ENCODE measurements at places on chromosomes 6 and 20.

GRCh38 chr20:35629427-35630145 lies 14.0 kb downstream of the SPAG4 start:
- no peak for DNase-seq
- no peaks in the 10 kb centered on the region for H3K27me3 ChIP-seq
- no peaks in the 10 kb centered on the region for H3K4me1 ChIP-seq
- no peak overlapping the region for H3K4me3 ChIP-seq
- H3K36me3 ChIP-seq = no peaks in the 10 kb centered on the region

GRCh38 chr6:9412951-9413559 lies 977.7 kb upstream of the SLC35B3 start:
- H3K27ac ChIP-seq = no peak overlapping the region
- no peaks in the 10 kb centered on the region for H3K36me3 ChIP-seq
- H3K4me1 ChIP-seq = no peaks in the 10 kb centered on the region

GRCh38 chr6:166167258-166167731 lies 356 bp downstream of the TBXT start:
- no peaks in the 10 kb centered on the region for H3K36me3 ChIP-seq
- H3K27me3 ChIP-seq = no peaks in the 10 kb centered on the region
- H3K4me1 ChIP-seq = no peaks in the 10 kb centered on the region
- no peak overlapping the region for H3K4me3 ChIP-seq
- no peak for DNase-seq

GRCh38 chr6:129069006-129069405 lies 186.1 kb downstream of the LAMA2 start:
- H3K27me3 ChIP-seq = no peaks in the 10 kb centered on the region
- H3K4me3 ChIP-seq = no peak overlapping the region
- no peaks in the 10 kb centered on the region for H3K4me1 ChIP-seq

DNA sequence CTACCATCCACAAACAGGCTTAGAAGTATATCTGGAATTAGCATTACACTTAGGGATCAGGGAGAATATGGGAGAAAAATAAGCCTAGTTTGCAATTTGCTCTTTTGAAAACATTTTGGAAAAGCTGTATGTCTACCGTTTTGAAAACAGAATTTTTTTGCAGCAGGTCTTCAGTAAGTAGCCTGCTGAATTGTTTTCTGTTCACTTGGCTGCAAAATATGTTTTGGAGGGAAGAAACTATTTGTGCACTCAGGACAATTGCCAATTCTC lies 39.6 kb downstream of the ILRUN start:
- peaks cover 39% of the 10 kb centered on the region for H3K4me1 ChIP-seq
- no peak for DNase-seq
- 0 out of 2 replicates have a peak, but pooled peaks cover 4% of the 10 kb centered on the region for H3K36me3 ChIP-seq
- no peaks in the 10 kb centered on the region for H3K27me3 ChIP-seq
- peak overlapping the region; percentile 53 for H3K4me3 ChIP-seq

DNA sequence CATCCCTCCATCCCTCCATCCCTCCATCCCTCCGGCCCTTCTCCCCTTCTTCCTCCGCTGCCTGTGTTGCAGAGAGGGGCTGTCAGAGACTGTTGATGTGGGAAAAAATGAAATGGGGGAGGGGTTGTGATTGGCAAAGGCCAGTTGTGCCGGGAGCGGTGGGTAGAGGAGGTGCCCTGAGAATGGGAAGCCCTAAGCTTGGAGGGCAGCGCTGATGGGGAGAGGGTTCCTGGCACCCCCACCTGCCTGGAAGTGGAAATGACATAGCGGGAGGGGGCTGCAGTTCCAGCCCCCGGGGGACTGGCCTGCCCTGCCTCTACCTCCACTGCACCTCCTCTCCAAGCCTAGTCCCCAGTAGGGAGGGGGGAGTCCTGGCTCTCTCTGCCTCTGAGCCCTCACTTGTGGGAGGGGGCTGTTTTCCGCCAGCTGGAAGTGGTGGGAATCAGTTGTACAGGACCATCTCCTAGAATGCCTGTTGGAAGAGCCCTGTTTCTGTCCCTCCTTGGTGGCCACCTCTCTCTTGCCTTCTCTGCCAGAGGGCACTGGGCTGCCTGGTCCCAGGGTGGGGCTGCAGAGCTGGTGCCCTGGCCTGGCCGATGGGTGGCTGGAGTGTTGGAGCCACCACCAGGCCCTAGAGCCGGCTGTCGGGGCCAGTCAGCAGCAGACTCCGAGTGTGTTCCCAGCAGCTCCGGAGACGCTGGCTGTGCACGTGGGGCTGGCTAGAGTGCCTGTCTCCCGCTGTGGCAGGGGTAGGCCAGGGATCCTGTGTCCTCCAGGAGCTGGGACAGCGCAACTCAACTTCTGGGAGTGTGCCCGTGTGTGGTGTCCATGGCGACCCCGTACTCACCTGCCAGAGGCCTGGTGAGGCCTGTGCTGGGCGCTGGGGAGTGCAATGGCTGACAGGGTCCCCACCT lies 1.5 kb downstream of the DLGAP4 start:
- no peak overlapping the region for H3K4me3 ChIP-seq
- peaks cover 90% of the 10 kb centered on the region for H3K27me3 ChIP-seq

DNA sequence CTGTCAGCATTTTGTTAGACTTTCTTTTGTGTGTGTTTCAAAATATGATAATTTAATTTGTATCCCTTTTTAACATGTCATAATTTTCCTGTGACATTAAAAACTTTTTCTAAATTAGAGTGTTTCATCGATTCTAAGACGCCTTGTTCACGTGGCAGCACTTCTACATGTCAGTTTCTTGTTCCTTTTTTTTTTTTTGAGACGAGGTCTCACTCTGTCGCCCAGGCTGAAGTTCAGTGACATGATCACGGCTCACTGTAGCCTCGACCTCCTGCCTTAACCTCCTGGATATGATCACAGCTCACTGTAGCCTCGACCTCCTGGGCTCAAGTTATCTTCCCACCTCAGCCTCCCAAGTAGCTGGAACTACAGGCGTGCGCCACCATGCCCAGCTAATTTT lies 27.6 kb upstream of the ADRM1 start:
- DNase-seq = no peak
- H3K27ac ChIP-seq = no peak overlapping the region
- no peaks in the 10 kb centered on the region for H3K4me1 ChIP-seq
- no peaks in the 10 kb centered on the region for H3K36me3 ChIP-seq
- no peak overlapping the region for H3K4me3 ChIP-seq

DNA sequence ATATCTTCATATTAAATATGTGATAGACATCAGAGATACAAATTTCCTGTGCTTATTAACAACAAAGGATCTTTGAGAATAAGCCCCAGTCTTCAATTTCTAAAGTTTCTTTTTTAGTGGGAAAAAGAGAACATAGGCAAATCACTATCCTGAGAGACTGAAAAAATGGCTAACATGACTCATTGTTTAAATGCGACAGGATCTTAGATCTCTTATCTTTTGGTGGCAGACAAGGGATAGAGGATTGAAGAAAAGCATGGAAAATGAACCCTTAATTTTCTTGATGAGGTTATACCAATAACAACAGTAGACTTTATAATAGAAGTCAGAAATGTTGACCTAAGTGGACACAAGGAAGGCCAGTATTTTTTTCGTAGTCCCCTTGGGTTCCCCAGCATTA lies 178.6 kb upstream of the MAP3K7 start:
- H3K36me3 ChIP-seq = no peaks in the 10 kb centered on the region
- no peak overlapping the region for H3K4me3 ChIP-seq
- H3K27me3 ChIP-seq = no peaks in the 10 kb centered on the region
- H3K4me1 ChIP-seq = no peaks in the 10 kb centered on the region

Measured in MM.1S (cell line).